CD4-positive, alpha-beta T cell (primary cell): ENCODE measurements at places on chromosomes 6 and 20.

- DNase-seq = no peak
Observed at GRCh38 chr6:36979347-36979742, 6.7 kb downstream of the MTCH1 start.

- DNase-seq = no peak
Observed at GRCh38 chr6:98627129-98627775, 207.1 kb upstream of the POU3F2 start.

- no peak for DNase-seq
Observed at GRCh38 chr20:42740226-42740870, 449.4 kb downstream of the PTPRT start.

DNA sequence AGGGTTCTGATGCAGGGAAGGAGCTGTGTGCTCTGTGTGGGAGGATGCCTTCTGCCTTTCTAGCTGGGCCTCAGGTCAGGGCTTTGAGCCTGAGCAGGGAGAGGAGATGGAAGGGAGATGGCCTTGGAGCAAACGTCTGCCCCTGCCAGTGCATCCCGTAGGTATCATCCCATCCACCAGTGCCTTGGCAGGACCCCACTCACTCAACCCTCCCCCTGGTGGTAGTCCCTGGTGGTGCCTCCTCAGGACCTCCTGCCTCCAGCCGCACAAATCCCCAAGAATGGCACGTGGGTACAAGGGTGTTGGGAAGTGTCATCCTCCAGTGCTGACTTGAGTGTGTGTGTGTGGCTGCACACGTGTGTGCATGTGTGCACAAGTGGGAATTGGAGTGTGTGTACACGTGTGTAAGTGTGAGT is 23.1 kb upstream of the MICB start:
- DNase-seq = no peak

DNA sequence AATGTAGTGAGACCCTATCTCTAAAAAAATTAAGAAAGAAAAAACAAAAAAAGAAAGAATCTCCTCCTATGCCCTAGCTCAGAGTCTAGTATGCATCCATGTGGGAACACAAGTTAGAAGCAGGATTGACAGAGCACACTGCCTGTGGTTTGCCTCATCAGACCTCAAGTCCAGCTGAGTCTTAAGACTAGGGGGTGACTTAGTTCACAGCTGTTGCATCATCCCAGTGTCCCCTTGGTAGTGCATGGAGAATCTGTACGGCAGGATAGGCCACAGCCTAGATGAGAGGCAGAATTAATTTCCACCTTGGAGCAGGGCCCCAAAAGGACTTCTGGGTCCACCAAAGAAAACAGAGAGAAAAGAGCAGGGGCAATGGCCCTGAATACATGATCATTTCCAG is 13.7 kb downstream of the PNPLA1 start:
- DNase-seq = no peak
